ENCODE measurements at places on chromosomes 7 and 10. TPM values are rescaled to one million over a fixed set of nuclear protein-coding genes. Genes with fewer than 3 reads are reported as not detected.

FAM149B1 gene
- total RNA-seq = 16.0 TPM

NKX2-3 gene
- total RNA-seq = not detected

C10orf62 gene
- not detected for total RNA-seq

A1CF gene
- total RNA-seq = not detected

PNLIP gene
- total RNA-seq = not detected

NAT16 gene
- not detected for total RNA-seq

GRM3 gene
- not detected for total RNA-seq

Data from activated CD4-positive, alpha-beta T cell treated with anti-CD3 and anti-CD28 coated beads for 36 hours (primary cell).